ENCODE measurements at places on chromosomes 4 and X.

DNA sequence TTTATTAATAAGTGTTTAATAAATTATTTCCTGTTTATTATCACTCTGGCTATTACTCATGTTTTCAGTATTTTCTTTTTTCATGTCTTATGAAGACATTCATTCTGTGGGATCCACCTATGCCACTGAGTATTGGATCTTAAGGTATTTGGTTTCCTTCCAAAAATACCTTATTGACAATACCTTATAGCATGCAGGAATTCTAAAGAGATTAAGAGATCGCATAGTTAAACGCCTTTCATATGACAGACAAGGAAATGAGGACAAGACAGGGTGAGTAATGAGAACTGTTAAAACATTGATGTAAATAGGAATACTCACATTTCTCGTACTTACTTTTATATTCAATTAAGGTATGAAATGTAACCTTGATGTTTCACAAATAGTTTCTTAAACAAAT, 38.2 kb upstream of the TMPRSS11B start:
- no peak for DNase-seq

DNA sequence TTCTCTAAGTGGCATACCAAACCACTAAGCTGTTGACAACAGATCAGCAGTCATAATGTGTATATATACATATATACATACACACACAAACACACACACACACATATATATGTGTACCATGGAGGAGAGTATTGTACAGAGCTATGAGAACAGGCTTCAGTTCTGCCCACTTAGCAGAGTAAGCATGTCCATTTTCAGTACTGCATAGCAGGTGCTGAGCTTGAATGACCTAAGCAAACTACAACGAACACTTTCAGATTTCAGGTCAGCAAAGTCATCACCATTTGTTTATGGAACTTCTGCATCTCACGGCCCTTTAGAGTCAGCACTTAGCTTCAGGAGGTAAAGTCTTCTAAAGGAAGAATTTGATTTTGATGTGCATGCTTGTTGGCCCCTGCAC, 735.8 kb upstream of the ATOH1 start:
- DNase-seq = no peak

DNA sequence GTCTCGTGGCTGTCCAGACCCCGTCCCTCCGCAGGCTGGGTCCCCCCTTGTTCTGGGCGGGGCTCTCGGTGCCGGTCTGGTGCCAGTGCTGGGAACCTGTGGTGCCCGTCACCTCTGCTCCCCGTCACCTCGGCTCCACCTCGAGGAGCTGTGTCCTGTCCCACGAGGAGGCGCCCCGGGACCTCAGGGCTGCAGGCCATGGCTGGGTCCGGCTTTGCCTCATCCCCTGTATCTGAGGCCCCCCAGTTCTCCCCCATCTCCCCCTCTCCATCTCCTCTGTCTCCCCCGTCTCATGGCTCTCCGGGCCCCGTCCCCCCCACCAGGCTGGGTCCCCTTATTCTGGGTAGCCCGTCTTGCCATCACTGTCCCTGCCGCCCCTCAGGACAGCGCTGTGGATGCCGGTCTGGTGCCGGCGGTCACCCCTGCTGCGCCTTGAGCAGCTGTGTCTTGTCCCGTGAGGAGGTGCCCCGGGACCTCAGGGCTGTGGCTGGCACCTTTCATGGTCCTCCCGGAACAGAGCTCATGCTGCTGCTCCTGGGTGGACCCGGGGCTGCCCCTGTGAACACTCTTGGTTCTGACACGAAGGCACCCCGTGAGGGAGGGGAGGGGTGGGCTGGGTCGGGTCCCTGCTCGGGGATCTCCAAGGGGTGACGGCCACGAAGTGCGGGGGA, 13.4 kb upstream of the GTPBP6 start:
- no peak for DNase-seq

- no peak for DNase-seq
Measured at GRCh38 chr4:16261313-16261878, 35.1 kb upstream of the TAPT1 start.

DNA sequence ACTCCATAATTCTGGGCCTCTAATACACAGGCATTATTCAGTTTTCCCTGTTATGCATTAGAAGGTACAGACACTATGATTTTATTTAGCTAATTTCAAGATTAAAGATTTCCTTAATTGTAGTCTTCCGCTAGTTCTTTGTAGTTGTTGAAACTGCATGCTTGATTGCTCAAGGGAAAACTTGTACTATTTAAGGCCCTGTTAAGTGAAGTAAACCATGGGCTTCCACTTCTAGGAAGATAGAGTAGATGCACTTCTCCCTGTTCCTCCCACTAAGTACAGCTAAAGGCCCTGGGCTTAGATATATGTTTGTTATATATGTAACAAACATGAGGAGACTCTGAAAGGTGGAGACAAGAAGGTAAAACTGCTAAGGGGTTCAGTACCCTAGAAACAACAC, 215.8 kb upstream of the LEF1 start:
- no peak for DNase-seq

GRCh38 chrX:39361736-39362135, 560.5 kb downstream of the MID1IP1 start:
- DNase-seq = no peak

DNA sequence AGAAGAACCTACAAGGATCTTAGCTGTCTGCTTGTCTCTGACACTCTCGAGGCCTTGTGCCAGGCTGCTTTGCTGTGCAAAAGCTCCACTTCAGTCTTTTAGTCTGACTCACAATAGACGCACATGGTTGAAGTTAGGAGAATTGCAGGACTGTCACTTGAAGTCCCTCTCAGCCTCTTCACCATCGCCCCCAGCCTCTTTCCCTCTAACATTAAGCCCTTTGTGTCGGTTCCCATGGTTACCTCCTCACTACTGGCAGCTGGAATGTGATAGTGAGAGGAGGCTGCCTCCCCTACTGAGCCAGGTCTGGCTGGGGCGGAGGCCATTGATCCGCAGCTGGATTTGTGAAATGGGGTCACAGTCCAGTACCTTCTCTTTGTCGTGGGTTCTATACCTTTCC, 201.8 kb downstream of the SOWAHB start:
- no peak for DNase-seq

DNA sequence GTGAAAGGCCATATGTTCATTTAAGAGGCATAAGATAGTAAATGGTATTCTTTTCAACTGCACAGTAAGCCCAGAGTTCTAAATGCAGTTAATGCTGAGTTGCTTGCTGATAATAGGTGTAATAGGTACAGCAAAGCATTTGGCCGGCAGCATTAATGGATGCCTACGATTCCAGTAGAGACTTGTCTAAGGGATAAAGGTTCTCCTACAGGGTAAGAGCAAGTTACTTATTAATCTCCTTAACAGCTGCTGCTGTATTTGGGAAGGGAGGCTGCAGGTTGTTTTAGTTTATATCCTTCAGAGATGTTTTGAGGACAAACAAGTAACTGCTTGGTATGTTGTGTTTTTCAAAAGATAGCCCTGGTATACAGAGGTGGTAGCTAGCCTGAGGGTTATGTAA, 16.8 kb downstream of the TSPAN7 start:
- no peak for DNase-seq

All from vagina (tissue), 2 donors.